ENCODE measurements at places on chromosomes 16 and 17.

DNA sequence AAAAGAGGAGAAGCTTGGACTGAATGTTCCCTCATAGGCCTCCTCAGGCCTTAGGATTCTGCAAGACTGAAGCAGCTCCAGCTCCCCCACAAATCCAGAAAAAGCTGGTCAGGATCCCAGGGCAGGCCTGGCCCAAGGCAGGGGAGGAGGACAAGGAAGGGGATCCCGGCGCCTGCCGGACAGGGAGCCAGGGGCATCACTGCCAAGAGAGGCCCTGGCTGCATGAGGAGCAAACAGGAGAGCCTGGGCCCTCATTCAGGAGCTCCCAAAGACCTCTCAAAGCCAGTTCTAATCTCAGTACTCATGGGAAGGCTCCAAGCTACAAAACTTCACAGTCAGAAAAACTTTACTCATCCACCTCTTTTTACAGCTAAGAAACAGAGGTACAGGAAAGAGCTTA lies 67.3 kb downstream of the ZNF423 start:
- DNase-seq: no peak

DNA sequence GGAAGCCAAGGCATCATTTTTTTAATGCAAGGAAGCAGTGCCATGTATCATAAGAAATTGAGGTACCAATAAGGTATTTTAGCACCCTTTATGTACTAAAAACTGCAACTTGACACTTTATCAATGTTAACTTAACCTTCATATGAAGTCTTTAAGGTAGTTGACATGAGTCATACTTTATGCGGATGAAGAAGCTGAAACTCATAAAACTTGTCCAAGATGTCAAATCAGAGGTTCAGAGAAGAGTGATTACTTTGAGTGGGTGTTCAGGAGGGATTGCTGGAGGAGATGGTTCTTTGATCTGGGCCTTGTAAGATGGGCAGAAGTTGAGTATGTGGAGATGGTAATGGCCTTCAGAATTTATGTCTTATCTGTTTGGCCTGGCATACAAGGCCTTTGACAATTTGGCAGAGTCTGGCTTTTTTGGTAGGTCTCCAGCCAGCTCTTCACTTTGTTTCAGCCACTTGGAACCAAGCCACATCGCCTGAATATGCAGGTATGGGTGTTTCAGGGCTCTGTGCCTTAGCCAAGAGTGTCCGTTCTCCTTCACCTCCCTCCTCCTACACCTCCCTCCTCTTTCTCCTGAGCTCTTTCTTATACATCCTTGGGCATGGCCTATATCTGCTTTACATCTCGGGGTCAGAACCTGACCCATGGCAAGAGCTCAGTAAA lies 23.7 kb downstream of the YPEL2 start:
- DNase-seq: no peak

- DNase-seq: no peak
These were observed 72.4 kb downstream of the PGS1 start for GRCh38 chr17:78450696-78451345.

DNA sequence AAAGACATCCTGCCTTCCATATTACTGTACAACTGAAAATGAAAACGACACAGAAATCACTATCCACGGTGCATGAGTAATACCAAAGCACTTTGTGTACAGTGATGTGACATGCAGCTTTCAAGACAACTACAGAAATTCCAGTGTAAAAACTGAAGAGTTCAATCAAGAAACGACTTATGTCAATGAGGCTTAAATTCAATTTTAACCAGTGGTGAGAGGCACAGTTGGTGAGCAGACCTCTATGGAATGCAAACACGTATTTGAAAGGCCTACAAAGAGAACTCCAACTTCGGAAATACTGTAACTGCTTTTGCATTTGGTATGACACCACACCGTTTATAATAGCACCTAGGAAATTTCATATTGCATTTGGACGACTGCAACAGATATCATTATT lies 87.6 kb downstream of the USP31 start:
- DNase-seq: no peak

GRCh38 chr17:4163951-4164350 lies 21.0 kb downstream of the CYB5D2 start:
- DNase-seq: no peak
